ENCODE measurements at places on chromosomes 1 and 21. TPM values are rescaled to one million over a fixed set of nuclear protein-coding genes. Genes with fewer than 3 reads are reported as not detected.

Gene TBX15
- total RNA-seq: not detected

DNA sequence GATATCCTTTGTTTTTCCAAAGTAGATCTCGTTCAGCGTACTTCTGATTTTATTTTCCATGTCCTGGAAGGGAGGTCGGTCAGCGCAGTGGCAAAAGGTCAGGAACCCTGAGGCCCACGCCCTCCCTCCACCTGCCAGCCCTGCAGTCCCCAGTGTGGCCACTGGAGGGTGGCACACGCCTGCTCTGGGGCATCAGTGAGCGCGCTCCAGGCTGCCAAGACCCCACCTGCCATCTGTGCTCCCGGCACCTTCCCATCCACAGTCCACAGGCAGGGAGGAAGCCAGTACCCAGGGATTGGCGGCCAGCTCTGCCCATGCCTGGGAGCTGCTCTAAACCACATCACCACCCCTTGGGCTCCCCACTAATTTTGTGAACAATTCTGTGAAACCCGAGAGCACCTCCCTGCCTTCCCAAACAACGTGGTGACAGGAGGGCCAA lies 32.3 kb downstream of the SLC66A1 start:
- DNase-seq: peak; percentile 60
- no peaks in the 10 kb centered on the region for H3K27me3 ChIP-seq
- H3K4me1 ChIP-seq: no peaks in the 10 kb centered on the region
- H3K27ac ChIP-seq: no peak overlapping the region
- H3K4me3 ChIP-seq: no peak overlapping the region

DNA sequence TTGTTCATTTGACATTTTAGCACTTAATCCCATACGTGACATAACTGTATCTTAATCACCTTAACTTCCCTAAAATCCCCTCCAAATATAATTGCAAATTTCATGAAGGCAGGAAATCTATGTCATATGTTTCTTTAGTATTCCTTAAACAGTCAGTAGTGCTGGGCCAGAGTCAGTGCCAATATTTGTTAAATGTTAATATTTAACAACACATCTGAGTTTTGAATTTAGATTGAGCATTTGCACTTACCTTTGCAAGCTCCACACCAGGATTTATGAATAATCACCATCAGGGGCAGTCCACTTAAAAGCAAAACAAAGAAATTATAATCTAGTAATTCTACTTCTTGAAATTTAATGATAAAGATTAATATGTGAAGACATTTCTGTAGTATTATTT lies 5.3 kb downstream of the KTI12 start:
- H3K27ac ChIP-seq: no peak overlapping the region
- H3K4me1 ChIP-seq: peaks cover 21% of the 10 kb centered on the region
- DNase-seq: no peak
- no peaks in the 10 kb centered on the region for H3K27me3 ChIP-seq
- H3K36me3 ChIP-seq: peaks cover 33% of the 10 kb centered on the region
- no peak overlapping the region for H3K4me3 ChIP-seq

Gene KCNC4
- 8.0 TPM for total RNA-seq

Gene DNM3
- total RNA-seq: 0.34 TPM

DNA sequence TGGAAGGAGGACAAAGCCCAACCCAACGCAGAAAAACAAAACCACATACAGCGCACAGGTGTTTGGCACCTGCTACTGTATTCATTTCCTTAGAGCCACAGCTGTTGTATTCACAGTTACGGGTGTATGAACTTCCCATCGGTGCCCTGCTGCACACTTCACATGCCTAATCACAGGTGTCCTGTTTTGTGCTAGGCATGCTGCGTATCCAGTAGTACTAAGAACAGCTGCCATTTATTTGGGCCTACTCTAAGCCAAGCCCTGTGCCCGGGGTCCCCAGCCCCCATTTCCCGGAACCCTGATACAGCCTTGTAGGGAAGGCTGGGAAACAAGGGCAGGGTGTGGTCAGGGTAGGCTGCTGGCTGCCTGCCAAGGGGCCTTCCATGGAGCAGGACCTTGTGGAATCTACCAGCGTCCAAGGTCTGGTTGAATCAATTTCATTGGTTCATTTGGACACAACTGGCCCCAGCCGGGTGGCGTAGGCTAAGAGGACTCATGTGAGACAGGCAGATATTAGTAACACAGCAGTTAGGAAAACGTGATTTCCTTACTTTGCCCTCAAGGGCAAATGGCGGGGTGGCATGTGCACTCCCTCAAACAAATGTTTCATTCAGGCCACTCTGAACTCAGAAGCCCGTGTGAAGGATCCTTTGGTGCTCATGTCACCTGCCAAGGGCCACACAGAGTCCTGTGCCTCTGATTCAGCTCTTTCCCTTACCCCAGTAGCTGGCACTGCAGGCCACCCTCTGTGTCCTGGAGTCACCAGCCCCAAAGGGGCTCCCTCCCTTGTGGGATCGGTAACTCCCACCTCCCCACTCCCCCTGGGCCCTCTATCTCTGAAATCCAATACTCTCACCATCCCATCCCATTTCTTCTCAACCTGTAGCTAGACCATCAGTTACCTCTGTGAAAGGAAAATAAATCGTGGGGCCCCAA lies 986 bp upstream of the RNF186 start:
- no peak overlapping the region for H3K27ac ChIP-seq
- H3K4me3 ChIP-seq: no peak overlapping the region
- no peaks in the 10 kb centered on the region for H3K36me3 ChIP-seq
- H3K4me1 ChIP-seq: no peaks in the 10 kb centered on the region
- DNase-seq: no peak
- H3K27me3 ChIP-seq: no peaks in the 10 kb centered on the region

DNA sequence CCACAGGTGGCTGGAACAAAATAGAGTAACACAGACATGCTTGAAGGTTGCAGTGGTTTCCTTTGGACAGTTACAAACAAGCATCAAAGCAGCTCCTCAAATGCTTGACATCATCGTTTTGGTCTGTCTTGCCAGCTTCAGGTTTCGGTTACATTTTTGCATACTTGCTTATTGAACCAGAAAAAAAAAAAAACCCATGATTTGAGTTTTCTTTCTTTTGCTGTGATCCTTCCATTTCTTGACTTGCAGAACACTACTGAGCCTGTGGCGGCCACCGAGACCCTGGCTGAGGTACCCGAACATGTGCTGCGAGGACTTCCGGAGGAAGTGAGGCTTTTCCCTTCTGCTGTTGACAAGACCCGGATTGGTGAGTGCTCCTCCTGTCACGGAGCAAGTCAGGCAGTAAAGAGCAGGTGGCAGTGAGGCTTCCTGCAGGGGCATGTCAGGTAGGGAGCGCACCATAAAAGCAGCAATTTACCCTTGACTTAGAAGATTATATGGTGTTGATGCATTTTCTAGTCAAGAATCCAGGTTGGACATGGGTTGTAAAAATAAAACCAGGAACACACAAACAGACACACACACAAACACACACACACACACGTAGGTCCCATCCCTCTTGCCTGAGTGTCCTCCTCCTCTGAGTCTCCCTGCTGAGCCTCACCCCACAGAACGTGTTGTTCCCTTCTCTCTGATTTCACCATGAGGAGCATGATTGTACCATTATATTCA lies 30.9 kb downstream of the PRDM2 start:
- DNase-seq: peak; percentile 87

Gene PLPPR5
- not detected for total RNA-seq

- DNase-seq: no peak
- no peak overlapping the region for H3K4me3 ChIP-seq
- H3K36me3 ChIP-seq: no peaks in the 10 kb centered on the region
- peaks cover 6% of the 10 kb centered on the region for H3K27me3 ChIP-seq
- peaks cover 20% of the 10 kb centered on the region for H3K4me1 ChIP-seq
Measured at GRCh38 chr21:38267136-38267755, 10.5 kb downstream of the KCNJ15 start.

Gene DCDC2B
- not detected for total RNA-seq

Gene FCRLA
- 0.56 TPM for total RNA-seq

GRCh38 chr1:150537732-150538684 lies 11.2 kb upstream of the ADAMTSL4 start:
- H3K27ac ChIP-seq: no peak overlapping the region
- H3K27me3 ChIP-seq: peaks cover 9% of the 10 kb centered on the region
- H3K36me3 ChIP-seq: no peaks in the 10 kb centered on the region
- no peaks in the 10 kb centered on the region for H3K4me1 ChIP-seq

DNA sequence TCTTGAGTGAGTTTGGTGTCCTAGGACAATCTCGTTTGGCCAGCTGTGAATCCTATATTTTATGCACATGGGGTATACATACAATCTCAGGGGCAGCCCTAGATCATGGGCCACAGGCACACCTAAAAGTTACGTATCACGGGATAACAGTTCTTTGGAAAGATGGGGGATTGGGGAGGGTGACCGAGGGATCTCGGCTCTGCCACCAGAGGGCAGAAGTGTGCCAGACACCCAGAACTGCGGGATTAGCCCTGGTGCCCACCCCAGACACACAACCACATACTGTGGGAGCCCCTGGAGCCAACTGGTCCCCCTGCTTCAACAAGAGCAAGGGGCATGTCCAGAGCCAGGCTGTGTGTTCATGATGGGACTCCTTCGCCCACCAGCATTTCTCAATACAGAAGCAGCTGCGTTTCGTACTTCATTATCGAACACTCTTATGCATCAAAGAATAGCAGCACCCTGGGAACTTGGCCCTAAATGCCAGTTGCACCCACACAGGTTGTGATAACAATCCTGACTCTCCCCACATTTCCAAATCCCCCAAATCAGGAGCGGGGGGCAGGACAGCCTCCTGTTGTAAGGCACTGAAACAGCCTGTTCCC lies 37.4 kb downstream of the TMCO4 start:
- H3K27ac ChIP-seq: no peak overlapping the region
- H3K4me1 ChIP-seq: peaks cover 9% of the 10 kb centered on the region
- no peaks in the 10 kb centered on the region for H3K27me3 ChIP-seq
- H3K36me3 ChIP-seq: peaks cover 2% of the 10 kb centered on the region
- DNase-seq: peak; percentile 19

DNA sequence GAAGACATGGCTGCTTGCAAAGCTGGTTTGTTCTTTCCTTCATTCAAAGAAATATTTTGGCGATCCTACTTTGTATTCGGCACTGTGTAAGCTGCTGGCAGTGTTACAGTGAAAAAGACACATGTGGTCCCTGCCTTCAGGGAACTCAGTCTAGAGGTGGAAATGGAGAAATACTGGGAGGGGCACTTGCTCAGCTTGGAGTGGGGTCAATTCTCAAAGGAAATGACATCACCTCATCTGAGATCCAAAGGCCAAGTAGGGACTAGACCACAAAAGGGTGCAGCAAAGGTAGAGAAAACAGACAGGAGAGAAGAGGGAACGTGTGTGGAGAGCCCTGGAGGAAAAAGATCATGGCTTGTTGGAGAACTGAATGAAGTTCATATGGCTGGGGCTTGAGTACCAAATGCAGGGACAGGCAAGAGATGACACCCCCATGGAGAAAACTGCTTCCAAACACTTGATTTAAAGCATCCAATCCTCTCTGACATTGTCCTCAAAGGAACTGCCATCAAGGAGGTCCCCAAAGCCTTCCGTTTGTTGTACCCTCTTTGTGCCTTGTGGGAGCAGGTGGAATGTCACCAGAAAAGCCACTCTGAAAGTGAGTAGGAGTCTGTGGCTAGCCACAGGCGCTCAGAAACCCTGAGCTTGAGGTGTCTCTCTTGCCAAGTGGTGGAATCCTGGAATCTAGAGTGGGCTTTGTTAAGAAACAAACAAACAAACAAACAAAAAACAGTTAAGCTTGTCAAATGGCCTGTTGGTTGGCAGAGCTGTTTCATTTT lies 48.3 kb upstream of the TDRD10 start:
- peaks cover 15% of the 10 kb centered on the region for H3K4me1 ChIP-seq
- DNase-seq: no peak
- no peak overlapping the region for H3K27ac ChIP-seq
- no peaks in the 10 kb centered on the region for H3K27me3 ChIP-seq
- H3K36me3 ChIP-seq: peaks cover 37% of the 10 kb centered on the region

DNA sequence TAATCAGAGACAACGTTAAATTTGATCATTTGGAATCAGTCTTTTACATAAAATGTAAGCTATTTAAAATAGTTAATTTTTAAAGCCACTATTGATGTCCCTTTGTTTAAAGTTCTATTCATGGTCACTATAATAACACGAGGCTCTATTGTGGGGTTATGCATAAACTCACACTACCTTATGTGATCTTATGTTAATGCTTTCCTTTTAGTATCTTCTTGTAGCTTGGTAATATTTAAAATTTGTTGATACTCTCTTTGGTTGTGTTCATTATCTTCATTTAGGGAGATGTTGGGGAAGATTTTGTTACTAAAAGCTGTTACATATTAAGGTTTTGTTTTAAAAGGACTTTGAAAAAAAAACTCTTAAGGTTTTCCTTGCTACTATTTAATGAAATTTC lies 1.2 kb downstream of the B3GALT2 start:
- no peaks in the 10 kb centered on the region for H3K27me3 ChIP-seq
- no peak overlapping the region for H3K4me3 ChIP-seq
- H3K27ac ChIP-seq: no peak overlapping the region
- DNase-seq: no peak
- H3K4me1 ChIP-seq: peaks cover 43% of the 10 kb centered on the region
- peaks cover 3% of the 10 kb centered on the region for H3K36me3 ChIP-seq

Gene KLHDC7A
- total RNA-seq: not detected

DNA sequence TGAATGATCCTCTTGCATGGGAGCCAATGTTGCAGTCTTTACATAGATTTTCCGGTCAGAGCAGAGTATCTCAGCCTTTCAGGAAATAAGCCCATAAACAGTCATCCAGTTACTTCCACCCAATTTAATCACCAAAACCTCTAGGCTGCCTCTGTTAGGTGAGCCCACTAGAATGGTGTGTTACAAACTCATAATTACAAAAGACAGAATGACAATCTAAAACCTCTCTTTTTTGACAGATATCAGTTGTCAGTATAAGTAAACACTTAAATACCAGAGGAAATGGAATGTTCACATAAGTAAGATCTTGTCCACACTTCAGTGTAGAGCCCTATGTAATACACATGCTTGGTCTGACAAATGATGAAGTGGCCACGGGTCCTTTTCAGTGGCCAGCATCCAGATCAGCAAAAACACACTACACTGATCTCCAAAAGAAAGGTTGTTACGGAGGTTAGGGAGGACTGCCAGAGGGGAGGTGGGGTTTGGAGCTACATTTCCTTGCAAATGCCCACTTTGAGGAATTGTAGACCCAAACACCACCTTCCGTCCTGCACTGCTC lies 71.3 kb upstream of the FBXO28 start:
- peaks cover 23% of the 10 kb centered on the region for H3K27me3 ChIP-seq
- no peak for DNase-seq
- H3K4me1 ChIP-seq: peaks cover 2% of the 10 kb centered on the region
- no peaks in the 10 kb centered on the region for H3K36me3 ChIP-seq
- H3K4me3 ChIP-seq: no peak overlapping the region

Gene SYCP1
- not detected for total RNA-seq

- H3K27me3 ChIP-seq: no peaks in the 10 kb centered on the region
- H3K27ac ChIP-seq: no peak overlapping the region
- no peak for DNase-seq
- peaks cover 14% of the 10 kb centered on the region for H3K4me1 ChIP-seq
- H3K36me3 ChIP-seq: no peaks in the 10 kb centered on the region
Measured at GRCh38 chr1:67740543-67740942, 55.5 kb downstream of the GADD45A start.

- no peaks in the 10 kb centered on the region for H3K27me3 ChIP-seq
- no peak overlapping the region for H3K4me3 ChIP-seq
- no peak for DNase-seq
- H3K36me3 ChIP-seq: no peaks in the 10 kb centered on the region
- H3K27ac ChIP-seq: no peak overlapping the region
Measured at GRCh38 chr1:61491497-61491896, 233.4 kb downstream of the TM2D1 start.

- no peaks in the 10 kb centered on the region for H3K4me1 ChIP-seq
- H3K4me3 ChIP-seq: no peak overlapping the region
- no peaks in the 10 kb centered on the region for H3K27me3 ChIP-seq
- DNase-seq: no peak
Measured at GRCh38 chr1:27021354-27022031, 8.8 kb upstream of the TENT5B start.

GRCh38 chr1:52253421-52253820 lies 111.5 kb downstream of the ZFYVE9 start:
- DNase-seq: no peak
- H3K36me3 ChIP-seq: peaks cover 17% of the 10 kb centered on the region
- H3K4me1 ChIP-seq: no peaks in the 10 kb centered on the region
- H3K27me3 ChIP-seq: no peaks in the 10 kb centered on the region
- H3K4me3 ChIP-seq: no peak overlapping the region

Gene CR1L
- not detected for total RNA-seq

Data from activated naive CD8-positive, alpha-beta T cell treated with anti-CD3 and anti-CD28 coated beads for 36 hours (primary cell).